ENCODE measurements at places on chromosomes 12 and 14.

DNA sequence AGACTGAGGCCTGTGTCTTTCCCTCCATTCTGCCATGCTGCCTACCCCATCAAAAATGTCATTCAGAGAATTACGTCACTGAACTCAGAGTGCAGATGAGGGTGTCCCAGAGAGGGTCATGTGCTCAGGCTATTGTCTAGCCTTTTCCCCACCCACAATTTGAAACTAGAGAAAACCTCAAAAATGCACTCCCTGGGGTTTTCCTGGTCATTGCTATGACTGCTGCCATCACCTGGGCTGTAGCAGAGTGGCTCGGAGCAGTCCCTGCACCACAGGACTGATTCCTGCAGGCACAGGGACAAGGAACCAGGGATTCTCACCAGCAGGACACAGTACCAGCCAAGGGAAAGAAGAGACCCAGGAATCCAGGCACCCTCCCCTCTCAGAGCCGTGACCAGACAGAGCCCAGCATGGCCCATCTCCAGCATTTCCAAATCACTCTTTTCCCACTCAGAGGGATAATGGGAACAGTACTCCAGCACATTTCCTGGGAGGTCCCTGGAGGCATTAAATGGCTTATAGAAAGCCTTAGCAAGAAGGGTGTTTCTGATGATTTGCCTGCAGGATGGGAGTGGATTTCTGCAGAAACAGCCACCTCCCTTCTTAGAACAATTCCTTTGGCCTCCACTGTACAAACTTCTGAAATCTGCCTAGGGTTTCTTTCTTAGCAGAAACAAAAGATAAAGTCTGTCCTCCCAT, 45.9 kb downstream of the VWF start:
- DNase-seq = no peak

- no peak for DNase-seq
Observed at GRCh38 chr14:100403802-100404365, 80.7 kb downstream of the SLC25A47 start.

GRCh38 chr12:131619106-131619642, 91.7 kb upstream of the SFSWAP start:
- no peak for DNase-seq

GRCh38 chr12:19450362-19450761, 11.1 kb downstream of the AEBP2 start:
- no peak for DNase-seq

DNA sequence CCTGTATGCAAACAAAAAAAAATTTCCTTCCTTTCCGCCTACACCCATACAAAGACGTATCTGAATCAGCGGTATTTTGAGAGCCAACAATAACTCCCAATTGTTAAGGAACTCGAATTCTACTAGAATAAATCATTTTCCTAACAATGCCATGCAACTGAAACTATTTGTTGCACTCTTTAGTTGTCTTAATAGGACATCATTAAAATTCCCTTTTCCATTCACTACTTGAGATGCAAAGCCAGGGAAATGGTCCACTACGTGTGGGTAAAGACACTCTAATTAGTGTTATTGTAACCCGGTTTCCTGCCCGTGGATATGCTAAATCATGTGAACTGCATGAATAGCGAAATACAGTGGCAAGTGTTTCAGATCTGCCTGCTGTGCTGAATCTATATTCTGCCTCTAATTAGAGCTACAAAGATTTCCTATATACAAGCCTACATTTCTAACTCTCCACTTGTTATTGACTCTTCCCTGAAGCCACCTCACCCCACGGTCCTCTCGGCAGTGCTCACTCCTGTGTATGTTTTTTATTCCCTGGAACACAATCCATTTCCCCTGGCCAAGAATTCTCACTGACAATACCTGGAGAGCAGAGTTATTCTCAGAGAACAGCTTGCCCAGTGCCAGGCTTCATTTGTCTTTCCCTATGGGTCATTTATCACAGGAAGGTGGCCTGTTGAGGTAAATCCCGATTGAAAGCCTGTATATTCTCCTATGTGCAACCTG, 168.3 kb downstream of the PAWR start:
- no peak for DNase-seq

DNA sequence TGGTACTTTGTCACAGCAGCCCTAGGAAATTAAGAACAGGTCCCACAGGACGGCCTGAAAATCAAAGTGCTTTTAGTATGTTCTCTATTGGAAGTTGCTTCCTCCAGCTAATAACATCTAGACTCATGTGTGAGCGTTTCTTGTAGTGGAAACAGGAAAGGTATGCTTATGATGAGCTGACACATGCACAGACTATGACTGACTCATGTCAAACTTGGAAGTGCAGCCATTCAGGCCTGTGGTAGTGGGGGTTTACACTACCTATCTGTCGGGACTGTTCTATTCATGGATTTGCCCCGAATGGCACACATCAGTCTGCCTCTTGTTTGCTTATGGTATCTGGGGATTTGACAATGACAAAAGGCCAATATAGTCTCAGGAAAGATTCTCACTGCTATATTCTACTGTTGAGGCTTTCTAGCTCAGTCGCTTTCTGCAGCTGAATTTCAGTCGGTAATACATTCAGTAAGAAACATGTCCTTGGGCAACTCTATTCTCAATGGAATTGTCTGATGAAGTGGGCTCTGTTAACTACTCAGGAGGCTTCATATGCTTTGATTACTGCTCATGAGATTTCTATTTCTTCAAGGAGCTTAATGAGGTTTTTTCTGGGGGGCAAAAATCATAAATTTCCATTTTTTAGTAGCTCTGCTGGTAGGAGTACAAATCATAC, 270.3 kb upstream of the DAAM1 start:
- no peak for DNase-seq

DNA sequence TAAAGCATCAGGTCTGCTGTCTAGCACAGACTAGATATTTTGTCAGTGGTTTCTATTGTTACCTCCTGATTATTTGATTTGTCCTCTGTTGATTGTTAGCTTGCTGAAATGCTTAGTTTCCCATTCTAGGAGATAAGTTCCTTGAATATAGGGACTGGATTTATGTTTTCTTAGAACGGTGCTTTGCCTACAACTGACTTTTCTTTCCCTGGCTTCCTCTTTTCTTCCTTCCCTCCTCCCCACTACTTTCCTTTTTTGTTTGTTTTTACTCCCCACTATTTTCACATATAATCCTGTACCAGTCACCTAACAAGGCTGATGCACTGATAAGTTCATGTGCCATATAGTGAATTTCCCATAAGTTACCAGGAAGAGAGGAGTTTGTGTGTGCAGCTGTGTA, 58.5 kb upstream of the METAP2 start:
- no peak for DNase-seq

GRCh38 chr12:3218228-3219171, 141.3 kb downstream of the TSPAN9 start:
- DNase-seq = no peak

- no peak for DNase-seq
Observed at GRCh38 chr14:104282332-104283196, 144.2 kb downstream of the KIF26A start.

DNA sequence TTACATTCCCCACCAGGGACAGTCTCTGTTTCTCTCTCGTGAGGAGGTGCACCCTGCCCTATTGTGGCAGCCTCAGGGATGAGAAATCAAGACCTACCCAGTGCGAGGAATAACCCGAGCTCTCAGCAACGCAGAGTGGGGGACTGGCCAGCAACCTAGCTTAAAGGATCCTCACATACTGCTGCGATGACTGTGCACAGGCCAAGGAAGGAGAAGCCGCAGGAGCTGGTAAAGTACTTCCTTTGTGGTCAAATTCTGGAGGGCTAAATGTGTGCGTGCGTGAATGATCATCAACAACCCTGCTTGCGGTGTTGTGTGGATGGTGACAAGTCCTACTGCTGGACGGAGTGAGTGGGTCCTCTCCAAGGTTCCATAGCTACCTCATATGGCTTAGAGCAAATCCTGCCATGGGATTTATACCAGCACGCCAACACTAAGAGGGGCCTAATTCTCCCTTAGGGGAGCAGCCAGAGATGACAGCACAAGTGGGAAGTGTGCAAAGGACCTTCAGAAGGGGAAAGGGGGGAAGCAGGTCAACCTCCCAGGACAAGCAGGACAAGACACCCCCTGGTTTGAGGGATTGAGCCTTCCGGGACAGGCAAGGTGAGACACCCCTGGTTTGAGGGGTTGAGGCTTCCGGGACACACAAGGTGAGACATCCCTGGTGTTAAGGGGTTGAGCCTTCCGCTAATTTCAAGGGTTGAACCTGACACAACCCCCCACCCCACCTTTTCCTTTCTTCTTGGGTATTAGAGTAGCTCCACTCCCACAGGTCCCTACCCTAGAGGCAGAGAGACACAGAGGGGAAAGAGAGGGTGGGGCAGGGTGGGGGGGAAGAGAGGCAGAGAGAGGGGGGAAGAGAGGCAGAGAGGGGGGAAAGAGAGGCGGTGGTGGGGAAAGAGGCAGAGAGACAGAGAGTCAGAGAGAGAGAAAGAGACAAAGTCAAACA, 58.8 kb upstream of the AP4S1 start:
- no peak for DNase-seq
